ENCODE measurements at places on chromosomes 12 and 14.

DNA sequence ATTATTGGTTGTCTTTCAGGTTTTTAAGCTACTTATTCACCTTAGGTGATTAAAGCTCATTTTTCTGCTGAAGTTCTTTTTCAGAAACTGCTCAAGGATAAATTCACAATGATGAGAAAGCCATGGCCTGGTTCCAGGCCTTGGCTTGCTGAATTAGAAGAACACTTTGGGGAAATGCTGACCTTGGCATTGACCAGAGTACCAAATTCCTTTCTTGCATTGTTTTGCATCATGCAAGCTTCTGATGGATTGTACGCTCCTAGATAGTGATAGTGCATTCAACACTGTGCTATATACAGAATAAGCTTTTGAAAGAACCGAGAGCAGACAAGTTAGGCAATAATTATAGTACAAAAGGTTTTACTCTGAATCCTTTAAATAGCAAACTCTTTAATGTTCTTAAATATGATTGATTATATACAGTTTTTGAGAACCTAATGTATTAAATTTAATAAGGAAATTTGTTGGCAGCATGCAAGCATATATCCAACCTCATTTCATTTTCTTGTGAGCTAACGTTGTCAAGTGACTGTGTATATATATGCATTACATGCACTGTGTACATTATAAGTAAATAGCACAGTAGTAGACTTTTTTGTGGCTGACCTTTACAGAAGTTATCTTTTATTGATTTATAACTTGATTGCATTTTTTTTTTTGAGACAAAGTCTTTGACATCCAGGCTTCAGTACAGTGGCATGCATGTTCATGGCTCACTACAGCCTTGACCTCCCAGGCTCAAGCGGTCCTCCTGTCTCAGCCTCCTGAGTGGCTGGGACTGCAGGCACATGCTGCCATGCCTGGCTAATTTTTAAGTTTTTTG lies 99.2 kb downstream of the DIP2B start:
- no peak for DNase-seq

GRCh38 chr12:21538061-21538653 lies 12.1 kb downstream of the SPX start:
- DNase-seq = no peak

DNA sequence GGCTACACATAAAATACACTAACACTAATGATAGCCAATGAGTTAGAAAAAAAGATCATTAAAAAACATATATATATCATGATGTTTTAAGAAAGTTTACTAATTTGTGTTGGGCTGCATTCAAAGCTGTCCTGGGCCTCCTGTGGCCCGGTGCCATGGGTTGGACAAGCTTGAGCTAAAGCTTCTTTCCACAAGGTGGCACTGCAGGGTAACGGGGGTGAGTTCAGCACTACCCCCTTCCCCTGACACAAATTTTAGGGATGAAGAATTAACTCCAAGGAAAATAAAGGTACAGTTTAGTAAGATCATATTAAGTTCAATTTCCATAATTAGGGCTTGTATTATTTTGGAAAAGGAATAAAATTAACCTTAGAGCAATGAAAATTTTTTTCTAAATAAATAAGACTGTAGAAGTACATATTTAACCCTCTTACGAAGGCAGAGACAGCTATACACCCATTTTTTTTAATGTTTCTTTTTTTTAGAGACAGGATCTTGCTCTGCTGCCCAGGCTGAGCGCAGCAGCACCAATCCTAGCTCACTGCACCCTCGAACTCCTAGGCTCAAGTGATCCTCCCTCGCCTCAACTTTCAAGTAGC lies 38.9 kb downstream of the PPP1R13B start:
- DNase-seq = peak; percentile 32

- no peak for DNase-seq
Observed at GRCh38 chr12:104334581-104334980, 31.0 kb downstream of the EID3 start.

DNA sequence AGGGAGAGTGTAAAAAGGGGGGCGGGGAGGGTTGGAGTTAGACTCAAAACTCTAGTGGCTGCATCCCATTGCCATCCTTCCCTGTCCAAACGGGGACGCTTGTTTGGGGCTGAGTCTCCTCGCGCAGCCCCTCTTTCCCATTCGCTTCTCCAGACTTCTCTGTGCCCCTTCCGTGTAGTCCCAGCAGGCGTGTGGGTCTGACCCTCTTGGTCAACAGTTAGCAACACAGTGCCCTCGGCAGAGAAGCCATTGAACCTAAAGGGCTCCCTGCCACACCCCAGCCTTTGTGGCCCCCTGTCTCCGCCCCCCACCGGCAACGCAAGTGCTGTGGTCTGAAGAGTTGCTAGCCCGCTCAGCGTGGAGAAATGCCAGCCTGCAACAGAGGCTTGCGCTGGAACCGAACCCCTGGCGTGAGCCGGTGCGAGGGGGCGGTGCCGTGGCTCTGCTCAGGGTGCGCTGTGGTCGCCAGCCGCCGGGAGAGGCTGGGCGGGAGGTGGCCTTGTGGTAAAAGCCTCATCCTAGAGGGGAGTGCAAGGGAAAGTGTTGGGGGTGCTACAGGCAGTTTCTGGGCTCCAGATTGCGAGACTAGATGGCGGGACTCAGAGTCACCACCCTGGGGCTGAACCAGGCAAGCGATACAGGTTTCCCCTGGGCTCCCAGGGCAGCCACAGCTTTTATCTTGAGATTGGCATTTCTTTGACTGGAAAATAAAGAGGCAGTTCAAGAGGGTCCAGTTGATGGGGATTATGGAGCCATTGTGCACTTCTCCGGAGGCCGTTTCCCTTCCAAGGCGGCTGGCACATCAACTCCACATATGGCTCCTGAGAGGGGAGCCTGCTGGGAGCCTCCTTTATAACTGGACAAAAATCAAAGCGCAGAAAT lies 2.1 kb downstream of the PLXNC1 start:
- DNase-seq = peak; percentile 25

DNA sequence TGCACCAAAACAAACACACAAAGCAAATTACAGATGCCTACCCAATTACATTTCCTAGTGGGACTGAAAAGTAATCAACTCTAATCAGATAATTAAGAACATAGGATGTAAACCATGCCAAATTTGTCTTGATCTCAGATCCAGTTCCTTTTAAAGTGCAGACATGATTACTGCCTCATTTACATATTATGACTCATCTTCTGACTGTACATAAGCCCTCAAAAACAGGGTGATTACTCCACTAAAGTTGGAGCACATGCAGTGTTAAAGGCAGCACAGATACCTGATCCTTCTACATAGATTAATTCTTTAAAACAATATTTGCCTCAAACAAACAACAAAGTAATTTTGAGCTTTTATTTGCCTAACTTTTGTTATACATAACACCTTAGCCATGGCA lies 337.2 kb downstream of the RPS29 start:
- no peak for DNase-seq
